Liver (tissue), 10 donors: ENCODE measurements at places on chromosomes 2 and 18.
A peak's percentile ranks its signal among the peaks of the same experiment; 100 is the strongest.

GRCh38 chr18:12779043-12779442 is 76.2 kb downstream of the PSMG2 start:
- DNase-seq: no peak

GRCh38 chr2:159139216-159139933 is 147.1 kb downstream of the WDSUB1 start:
- no peak for DNase-seq

- no peak for DNase-seq
These were observed 715.1 kb upstream of the SLC8A1 start for GRCh38 chr2:41167014-41167413.

- DNase-seq: no peak
These were observed 38.5 kb upstream of the TRIB2 start for GRCh38 chr2:12678186-12678585.

DNA sequence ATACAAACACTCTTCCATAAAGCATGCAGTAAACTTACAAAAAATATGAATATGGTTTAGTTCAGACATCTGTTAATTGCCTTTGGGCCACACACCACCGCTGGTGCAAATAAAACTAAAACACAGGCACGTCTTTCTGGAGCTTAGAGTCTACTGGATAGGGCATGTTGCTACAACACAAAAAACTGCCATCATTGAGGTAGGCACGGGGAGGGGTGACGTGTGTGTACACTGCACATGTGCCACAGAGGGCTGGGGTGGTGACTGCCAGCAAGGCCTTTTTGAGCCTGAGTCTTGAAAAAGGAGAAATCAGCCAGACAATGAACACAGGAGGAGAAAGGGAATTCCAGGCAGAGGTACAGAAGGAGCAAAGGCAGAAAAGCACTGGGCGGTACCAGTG is 5.1 kb downstream of the SERPINE2 start:
- DNase-seq: no peak

DNA sequence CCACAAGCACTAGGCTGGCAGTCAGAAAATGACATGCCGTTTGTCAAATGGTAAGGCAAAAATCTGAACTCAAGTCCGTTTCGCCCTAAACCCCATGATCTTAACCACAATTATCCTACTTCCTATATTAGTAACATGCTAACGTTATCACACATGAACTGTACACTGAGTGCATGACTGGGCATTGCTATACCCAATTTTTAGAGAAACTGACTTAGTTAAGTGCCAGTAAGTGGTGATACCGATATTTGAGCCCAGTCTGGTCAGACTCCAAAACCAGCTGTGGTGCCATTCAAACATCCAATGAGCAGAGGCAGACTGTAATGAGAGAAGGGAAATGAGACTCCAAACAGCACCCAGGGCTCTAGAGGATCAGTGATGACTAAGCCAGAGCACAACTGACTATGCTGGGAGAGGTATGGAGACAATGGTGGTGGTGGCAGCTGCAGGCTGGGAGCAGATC is 311.7 kb upstream of the PKDCC start:
- DNase-seq: no peak

GRCh38 chr2:40746191-40746590 is 294.3 kb upstream of the SLC8A1 start:
- no peak for DNase-seq

DNA sequence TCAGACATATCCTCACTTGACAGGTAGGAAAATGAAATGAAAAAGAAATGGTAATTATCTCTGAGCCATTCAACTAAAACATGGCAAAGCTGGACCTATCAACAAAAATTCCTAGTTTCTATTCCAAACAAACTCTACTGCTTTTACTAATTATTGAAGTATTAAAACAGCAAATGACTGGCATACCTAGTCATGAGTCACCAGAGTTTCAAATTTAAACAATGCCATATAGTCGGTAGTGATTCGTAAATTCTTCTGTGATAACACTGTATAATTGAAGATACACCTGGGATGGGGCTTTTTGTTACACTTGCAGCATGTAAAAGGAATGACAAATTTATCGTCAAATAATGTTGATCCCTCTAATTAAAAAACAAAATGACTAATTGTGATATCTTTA is 153.1 kb upstream of the THUMPD2 start:
- DNase-seq: no peak

DNA sequence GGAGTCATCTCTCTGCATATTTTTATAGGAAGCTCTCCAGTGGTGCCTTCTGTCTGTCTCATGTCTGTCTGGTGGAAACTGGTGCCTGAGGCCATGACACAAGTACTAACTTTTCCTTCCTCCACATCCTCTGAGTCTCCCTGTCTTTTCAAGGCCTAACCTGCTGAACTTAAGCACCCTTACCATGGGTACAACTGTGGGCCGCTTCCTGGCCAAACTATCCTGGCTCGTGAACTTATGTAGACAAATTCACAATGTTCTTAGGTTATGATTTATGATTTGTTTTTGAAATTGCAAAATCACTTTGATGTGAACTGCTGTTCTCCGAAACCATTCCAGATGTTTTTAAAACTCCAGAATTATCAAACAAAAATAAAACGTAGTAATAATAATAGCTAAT is 804.5 kb upstream of the POU3F3 start:
- no peak for DNase-seq

DNA sequence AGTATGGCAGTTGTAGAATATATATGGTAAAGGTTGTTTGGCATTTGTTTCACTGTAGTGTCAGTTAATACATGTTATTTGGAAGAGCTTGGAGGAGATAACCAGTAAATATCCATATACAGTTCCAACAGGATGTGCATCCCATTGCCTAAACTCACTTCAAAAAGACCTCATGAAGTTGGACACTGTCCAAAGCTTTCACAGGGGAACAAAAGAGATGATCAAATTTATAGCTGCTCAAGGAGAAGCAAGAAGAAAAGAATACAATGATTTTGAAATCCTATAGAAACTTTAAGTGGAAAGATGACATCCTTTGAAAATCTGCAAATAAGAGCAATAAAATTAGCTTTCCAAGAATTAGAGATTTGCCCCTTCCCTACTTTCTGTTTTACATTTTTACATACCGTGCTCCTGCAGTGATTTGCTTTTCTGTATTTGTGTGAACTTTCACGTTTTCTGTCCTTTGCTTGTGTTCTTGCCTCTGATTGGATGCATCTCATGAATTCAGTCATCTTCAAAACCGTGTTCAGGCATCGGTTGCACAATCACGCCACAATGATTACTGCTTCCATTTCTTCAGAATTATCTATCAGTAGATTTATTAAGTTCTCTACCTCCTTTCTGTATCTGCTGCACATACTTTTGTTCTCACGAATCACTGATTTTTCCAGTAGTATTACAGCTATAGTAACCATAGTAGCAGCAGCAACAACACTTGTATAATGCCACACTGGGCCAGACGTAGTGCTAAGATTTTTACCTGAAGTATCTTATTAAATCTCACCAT is 83.8 kb downstream of the PARD3B start:
- no peak for DNase-seq

DNA sequence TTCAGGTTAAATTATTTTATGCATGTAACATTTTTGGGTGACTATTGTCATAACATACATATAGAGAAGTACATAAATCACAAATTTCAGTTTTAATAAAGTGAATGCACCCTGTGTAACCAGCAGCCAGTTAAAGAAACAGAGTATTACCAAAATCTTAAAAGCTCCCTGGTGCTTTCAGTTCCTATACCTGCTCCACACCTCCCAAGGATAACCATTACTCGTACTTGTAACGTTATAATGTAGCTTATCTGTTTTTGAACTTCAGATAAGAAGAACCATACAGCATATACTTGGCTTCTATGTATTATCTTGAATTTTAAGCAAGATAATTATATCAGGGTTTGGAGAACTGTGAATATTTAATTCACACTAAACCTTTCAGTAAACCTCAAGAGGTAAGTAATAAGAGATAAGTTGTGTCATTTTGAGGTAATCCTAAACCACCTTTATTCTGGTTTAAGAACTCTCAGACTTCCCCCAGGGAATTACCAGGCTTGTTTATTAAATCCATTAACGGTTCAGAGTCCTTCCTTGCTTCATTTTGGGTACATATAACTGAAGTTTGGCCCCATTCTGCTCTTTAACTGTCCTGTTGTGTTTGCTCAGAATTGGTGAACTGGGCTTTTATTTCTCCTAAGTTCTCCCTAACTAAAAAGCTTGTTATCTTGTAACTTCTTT is 58.6 kb downstream of the LCLAT1 start:
- DNase-seq: no peak

DNA sequence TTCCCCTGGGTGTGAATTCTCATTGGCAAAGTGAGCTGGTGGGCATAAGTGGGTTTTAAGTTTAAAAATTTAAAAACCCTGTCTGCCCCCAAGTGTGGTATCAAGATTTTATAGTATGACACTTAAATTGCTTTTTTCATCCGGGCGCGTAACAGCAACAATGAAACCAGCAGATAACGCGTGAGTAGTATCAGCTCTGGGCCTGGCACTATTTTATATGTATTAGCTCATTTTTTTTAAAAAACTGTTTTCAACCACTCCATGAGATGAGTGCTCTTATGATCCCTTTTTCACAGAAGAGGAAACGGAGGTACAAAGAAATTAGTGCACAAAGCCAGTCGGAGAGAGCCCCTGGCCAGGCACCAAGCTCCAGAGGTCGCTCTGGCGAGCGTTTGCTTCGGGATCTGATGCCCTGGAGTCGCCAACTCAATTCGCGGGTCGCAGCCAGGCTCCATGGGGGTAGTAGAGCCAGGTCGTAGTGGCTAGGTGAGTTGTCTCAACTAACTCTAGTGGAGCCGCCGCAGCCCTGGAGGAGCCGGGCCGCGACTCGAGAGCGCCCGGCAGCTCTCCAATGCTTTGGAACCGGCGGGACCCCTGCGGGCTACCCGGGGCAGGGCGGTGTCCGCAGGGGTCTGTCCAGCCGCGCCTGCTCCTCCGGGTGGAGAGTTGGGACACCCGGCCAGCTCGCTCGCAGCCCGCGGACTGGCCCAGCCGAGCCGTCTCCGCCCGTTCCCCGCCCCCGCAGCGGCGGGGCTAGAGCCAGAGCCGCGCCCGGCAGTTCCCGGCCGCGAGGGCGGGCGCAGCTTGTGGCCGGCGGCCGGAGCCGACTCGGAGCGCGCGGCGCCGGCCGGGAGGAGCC is at the start of gene IL1R1:
Gene IL1R1 (plus strand): TSS at position 777 of the 859 bp plus-strand sequence. CDS start 14,979 bp downstream, outside the sequence.
- peak; percentile 72 for DNase-seq

DNA sequence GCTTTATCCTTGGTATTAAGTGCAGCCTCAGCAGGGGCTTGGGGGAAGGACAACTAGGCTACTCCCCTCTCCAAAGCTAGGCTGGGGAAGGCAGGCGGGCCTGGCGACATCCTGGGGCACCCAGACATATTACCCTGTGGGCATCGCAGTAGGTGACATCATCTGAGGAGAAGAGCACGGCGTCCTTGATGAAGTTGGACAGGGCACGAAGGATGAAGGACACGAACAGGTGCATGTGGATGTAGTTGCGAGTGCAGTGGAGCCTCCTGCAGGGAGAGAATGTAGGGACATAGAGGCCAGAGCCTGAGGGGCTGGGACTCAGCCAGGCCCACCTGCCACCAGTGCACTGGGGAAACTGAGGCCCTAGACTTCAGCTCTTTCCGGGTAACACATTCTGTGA is 32.3 kb downstream of the TMEM37 start:
- DNase-seq: no peak

GRCh38 chr2:37191747-37192146 is 3.3 kb upstream of the SULT6B1 start:
- DNase-seq: no peak

- DNase-seq: no peak
These were observed 9.9 kb downstream of the ALPP start for GRCh38 chr2:232388324-232388891.

DNA sequence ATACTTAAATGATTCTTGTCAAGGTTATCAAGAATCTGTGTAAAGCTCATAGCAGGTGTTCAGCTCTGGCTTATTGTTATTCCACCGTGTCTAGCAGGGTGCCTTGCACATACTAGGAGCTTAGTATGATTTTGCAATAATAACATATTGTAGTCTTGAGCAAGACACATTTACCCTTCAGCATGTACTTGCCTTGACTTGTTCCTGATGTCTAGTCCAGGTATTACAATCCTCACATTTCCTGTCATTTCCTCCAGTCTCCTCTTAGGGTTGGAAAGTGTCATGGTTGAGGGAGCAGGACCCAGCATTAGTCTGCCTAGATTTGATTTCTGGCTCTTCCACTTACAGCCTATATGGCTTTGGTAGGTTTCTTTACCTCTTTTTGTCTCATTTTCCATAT is 246.1 kb downstream of the RAD51AP2 start:
- DNase-seq: no peak

DNA sequence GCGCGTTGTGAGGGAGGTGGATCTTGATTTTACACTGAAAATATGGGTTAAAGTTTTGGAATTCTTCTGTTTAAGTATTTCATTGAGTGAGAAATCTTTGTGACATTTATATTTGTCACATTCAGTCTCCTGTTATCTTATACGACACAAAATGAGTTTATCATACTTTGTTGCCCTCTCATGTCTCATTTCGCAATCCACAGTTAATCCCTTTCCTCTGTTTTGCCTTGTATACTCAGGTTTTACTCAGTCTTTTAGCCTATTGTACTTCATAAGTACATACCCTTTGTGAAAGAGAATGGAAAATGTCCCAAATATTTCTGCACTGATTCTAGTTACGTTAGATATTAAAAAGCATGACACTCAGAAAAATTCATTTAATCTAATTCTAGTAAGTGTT is 142.7 kb downstream of the ATP9B start:
- DNase-seq: no peak

DNA sequence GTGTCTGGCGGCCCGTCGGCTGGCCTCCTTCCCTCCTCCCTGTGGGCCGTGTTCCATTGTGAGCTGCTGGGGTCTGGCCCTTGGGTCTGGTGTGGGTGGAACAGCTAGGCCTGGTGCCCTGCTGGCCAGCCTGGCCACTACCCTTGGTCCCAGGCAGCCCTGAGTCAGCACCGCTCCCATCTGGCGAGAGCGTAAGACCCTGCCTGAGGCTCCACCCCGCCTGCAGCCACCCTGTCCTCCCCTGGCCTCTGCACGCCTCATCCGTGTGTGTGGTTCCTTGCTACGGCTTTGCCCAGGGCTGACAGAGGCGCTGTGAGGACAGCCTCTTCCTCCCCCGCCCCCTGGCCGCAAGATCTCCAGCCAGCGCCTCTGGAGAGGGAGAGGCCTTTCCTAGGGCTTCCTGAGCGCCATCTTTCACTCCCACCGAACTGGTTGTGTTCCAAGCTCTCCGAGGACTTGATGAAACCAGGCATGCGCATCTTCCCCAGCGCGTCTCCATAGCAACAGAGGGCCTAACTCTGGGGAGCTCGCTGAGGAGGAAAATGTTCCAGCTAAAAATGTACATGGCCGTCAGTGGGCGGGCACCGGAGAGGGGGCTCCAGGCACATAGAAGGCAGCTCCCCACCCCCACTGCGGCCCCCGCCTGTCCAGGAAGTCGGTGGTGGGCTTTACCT is 83.0 kb downstream of the STPG4 start:
- DNase-seq: no peak

GRCh38 chr2:124112966-124113365 is 87.9 kb downstream of the CNTNAP5 start:
- DNase-seq: no peak

GRCh38 chr2:176213406-176213805 is 24.9 kb downstream of the HOXD1 start:
- no peak for DNase-seq

GRCh38 chr2:7022492-7023385 is 105.5 kb downstream of the RNF144A start:
- no peak for DNase-seq

- DNase-seq: peak; percentile 71
These were observed 38.0 kb upstream of the SNED1 start for GRCh38 chr2:240960309-240960970.

GRCh38 chr18:35141567-35142274 is 99.1 kb upstream of the ZNF397 start:
- no peak for DNase-seq

GRCh38 chr18:39425172-39425850 is 1859.7 kb upstream of the CELF4 start:
- no peak for DNase-seq

- no peak for DNase-seq
These were observed 53.2 kb upstream of the FZD7 start for GRCh38 chr2:201980389-201980821.
